ENCODE measurements at places on chromosomes 16 and 17.

DNA sequence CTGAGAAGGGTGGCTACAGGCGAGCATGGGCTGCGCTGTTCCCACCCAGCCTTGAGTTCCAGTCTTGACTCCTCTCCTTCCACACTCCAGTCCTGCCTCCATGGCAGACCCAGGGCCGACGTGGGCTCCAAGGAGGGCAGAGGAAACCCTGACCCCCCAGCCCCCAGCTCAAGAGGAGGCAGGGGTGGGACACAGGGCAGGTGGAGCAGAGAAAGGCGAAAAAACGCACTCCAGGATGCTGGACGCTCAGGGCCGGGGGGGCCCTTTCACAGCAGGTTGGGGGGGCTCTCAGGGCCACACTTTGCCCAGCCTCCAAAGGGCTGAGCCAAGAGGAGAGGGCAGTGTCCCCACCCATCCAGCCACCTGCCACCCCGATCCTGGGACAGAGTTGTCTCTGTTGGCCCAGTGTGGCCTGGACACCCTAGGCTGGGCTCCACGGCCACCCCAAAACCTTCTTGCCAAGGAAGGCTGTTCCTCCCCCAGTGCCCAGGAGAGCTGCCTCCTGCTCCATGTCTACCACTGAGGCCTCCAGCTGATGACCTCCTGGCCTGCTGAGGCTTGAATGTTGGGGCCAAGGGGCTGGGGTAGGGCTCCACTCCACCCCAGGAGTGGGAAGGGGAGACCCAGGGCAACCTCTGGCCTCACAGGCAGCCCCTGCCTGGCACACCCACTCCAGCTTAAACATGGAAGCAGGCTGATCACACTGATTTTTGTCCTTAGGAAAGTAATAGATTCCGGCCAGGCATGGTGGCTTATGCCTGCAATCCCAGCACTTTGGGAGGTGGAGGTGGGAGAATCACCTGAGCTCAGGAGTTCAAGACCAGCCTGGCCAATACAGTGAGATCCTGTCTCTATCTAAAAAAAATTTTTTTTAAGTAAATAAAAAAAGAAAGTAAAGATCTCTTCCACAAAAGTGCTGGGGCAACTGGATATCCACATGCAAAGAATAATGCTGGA is 7.4 kb upstream of the CCDC57 start:
- DNase-seq: no peak

DNA sequence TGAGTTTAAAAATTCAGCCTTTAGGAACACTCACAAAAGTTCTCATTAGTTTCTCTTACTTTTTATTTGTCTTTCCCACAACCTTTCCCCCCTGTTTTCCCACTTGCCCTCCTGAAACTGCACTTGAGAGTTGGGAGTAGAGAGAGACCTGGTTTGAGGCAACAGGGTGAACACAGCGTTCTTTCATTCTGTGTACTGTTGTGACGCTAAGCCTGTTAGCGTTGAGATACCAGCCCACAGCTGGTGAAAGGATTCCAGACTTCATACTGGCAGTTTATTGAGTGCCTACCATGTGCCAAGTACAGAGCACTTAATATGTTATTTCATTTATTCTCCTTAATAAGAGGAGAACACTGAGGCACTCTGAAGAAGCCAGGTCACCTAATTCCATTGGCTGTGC is 10.3 kb downstream of the TNRC6C start:
- DNase-seq: no peak

DNA sequence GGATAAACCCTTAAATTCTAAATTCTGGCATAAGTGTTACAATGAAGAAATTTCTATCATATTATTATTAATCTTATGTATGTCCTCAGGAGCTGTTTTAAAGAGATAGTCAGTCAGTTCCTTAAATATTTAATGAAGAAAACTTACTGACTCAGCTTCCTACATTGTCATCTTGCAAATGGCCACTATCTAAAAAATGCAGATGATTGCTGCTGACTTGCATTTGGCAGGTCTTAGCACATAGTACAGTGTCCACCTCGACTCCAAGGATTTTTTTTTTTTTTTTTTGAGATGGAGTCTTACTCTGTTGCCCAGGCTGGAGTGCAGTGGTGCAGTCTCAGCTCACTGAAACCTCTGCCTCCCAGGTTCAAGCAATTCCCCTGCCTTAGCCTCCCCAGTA is 55.1 kb upstream of the CORO6 start:
- no peak for DNase-seq

- no peak for DNase-seq
Observed at GRCh38 chr16:22642416-22643088, 131.9 kb downstream of the NPIPB5 start.

DNA sequence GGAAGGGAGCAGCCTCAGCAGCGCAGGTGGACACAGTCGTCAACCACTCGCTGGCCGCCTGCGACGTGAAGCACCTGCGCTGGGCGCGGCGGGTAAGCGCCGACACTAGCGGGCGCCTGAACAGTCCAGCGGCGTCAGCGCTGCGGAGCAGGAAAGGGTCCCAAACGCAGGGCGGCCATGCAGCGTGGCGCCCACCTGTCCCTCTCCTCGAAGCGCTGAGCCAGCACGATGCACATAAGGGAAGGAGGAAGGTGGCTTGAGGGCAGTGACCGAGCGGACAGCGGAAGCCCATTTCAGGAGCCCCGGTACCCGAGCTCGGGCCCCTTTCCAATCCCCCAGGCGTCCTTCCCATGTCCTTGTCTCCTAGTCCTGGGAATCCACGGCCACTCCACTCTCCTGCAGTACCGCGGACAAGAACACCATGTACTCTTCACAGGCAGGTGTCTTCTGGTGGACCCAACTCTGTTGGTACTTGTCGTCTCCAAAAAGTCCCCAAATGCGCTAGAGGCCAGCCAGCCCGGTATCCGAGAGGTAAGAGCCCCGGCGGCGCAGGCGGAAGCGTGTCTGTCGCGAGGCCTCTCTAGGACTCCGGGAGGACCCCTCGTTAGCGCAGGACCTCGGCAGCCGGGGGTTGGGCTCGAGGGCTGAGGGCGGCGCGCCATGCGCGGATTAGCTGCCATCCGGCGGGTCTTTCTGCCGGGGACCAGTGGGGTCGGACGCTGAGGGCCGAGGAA is 14.4 kb downstream of the ZNF232 start:
- DNase-seq: peak; percentile 22

- DNase-seq: no peak
Observed at GRCh38 chr17:78340183-78340955, 19.5 kb downstream of the SOCS3 start.

- no peak for DNase-seq
Observed at GRCh38 chr17:39684369-39685192, 3.3 kb downstream of the PGAP3 start.

DNA sequence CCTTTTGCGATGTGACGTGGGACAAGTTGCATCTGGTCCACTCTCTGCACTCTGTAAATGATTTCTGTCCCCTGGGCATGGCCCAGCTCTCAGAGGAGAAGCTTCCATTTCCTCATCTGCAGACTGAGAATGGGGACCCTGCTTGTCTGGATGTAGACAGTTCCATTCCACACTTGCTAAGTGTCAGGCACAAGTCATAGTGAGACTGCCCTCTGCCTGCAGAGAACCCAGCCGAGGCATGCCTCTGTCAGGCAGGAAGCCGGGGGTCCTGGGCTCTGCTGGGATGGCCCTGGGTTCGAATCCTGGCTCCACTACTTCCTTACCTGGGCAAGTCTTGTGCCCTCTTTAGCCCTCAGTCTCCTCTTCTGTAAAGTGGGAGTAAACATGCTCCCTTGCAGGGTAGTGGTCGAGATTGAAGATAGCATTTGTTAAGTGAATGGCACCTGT is 4.1 kb downstream of the MAP2K3 start:
- DNase-seq: no peak

GRCh38 chr17:16980813-16981731 is 9.2 kb upstream of the TNFRSF13B start:
- DNase-seq: no peak

Measured in stimulated activated CD4-positive, alpha-beta T cell treated with anti-CD3 and anti-CD28 coated beads, Interleukin-15, amount 100 ng/mL, for 1 hour (primary cell).